Substantia nigra (tissue), 51 donors: ENCODE measurements at places on chromosomes 7 and 10.

- DNase-seq = no peak
Observed at GRCh38 chr7:22791204-22792158, 31.2 kb downstream of the TOMM7 start.

DNA sequence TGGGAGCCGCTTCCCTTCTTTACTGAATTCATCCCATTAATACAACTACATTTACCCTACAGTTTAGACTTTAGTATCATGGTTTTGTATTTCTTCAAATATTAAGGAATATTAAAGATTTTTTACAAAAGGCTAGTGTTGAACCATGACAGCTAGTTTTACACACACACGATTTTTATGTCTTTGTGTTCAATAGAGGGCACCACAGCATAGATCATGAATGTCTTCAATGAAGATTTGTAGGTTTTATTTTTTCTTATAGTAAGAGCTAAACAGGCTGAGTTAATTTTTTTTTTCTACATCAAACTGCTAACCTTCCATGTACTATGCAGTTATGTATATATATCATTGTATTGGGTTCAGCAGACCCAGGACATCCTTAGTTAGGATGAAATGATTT lies 76.9 kb downstream of the SNX10 start:
- DNase-seq = no peak

GRCh38 chr10:132209978-132210530 lies 23.3 kb downstream of the DPYSL4 start:
- no peak for DNase-seq

DNA sequence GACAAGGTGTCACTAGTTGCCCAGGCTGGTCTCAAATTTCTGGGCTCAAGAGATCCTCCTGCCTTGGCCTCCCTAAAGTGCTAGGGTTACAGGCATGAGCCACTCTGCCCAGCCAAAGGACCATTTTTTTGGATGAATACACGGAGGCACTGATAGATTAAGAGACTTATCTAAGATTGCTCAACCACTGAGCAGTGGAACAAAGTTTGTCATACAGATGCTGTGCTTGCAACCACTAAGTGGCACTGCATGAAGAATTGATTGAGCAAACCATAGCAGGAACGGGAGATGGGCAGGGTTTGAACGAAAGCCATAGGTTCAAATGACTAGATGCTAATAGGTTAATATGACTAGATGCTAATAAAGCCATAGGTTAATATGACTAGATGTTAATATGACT lies 61.1 kb downstream of the EBLN1 start:
- DNase-seq = no peak

DNA sequence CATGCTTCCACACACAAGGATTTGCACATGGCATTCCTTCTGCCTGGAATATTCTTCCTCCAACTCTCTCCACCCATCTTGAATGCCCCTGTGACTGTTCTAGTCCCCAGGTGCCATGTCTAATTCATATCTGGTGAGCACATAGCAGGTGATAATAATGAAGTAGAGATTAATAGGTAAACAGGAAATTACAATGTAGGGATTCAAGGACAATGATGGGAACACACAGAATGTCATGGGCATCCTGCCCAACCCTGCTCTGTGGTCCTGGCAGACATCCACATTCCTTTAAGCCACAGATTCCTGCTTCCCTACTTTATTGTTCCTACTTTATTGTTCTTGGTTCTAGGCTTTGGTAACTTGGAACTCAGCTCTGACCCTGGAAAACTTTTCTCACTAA lies 115.8 kb downstream of the THSD7A start:
- no peak for DNase-seq

- no peak for DNase-seq
Observed at GRCh38 chr7:50270531-50271018, 33.9 kb upstream of the IKZF1 start.

DNA sequence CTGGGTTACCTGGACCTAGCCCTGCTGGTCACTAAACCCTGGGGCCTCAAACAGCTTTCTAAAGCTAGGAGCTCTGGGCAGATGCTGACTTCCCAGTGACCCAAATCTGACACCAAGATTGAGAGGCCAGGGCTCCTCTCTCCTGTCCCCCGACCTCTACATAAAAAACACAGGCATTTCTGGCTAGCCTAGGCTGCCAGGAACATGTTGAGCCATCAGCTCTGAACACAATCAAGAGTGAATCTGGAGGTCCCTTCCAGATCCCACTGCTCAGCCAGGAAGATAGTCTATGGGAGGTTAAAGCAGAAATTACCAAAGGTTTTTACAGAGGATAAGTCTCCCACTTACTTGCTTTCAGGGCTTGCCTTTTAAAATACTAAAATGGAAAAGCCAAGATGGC lies 22.1 kb upstream of the PDE1C start:
- DNase-seq = no peak

DNA sequence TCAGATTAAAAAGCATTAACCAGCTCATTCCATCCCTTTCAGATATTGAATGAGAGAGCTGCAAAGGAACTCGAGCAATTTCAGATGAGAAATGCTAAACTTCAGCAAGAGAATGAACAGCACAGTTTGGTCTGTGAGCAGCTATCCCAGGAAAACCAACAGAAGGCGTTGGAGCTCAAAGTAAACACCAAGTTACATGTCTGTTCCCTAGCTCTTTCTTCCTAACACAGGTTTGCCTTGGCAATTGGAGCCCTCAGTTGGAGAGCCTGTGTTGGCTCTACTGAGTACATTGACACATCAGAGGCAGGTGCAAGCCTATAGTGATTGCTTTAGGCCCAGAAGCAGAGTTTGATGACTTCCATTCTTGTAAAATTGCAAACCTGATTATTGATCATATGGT lies 14.7 kb downstream of the CFAP58 start:
- no peak for DNase-seq

DNA sequence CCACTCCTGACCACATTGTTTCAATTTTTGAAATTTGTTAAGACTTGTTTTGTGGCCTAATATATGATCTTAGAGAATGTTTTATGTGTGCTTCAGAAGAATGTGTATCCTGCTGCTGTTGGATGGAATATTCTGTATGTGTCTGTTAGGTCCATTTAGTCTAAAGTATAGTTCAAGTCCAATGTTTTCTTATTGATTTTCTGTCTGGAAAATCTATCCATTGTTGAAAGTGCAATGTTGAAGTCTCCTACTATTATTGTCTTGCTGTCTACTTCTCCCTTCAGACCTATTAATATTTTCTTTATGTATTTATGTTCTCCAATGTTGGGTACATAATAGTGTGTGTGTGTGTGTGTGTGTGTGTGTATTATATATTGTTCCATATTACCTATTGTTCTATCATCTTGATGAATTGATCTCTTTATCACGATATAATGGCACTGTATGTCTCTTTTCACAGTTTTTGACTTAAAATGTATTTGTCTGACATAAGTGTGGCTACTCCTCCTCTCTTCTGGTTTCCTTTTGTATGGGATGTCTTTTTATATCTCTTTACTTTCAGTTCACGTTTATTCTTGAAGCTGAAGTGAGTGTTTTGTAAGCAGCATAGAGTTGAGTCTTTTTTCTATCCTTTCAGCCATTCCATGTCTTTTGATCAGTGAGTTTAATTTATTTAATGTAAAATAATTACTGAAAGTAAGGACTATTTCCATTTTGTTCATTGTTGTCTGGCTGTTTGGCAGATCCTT lies 61.3 kb downstream of the AKR1D1 start:
- DNase-seq = no peak

- no peak for DNase-seq
Observed at GRCh38 chr10:48444266-48444665, 137.8 kb downstream of the MAPK8 start.

- peak; percentile 45 for DNase-seq
Observed at GRCh38 chr10:5976512-5977470, 552 bp downstream of the IL15RA start.

DNA sequence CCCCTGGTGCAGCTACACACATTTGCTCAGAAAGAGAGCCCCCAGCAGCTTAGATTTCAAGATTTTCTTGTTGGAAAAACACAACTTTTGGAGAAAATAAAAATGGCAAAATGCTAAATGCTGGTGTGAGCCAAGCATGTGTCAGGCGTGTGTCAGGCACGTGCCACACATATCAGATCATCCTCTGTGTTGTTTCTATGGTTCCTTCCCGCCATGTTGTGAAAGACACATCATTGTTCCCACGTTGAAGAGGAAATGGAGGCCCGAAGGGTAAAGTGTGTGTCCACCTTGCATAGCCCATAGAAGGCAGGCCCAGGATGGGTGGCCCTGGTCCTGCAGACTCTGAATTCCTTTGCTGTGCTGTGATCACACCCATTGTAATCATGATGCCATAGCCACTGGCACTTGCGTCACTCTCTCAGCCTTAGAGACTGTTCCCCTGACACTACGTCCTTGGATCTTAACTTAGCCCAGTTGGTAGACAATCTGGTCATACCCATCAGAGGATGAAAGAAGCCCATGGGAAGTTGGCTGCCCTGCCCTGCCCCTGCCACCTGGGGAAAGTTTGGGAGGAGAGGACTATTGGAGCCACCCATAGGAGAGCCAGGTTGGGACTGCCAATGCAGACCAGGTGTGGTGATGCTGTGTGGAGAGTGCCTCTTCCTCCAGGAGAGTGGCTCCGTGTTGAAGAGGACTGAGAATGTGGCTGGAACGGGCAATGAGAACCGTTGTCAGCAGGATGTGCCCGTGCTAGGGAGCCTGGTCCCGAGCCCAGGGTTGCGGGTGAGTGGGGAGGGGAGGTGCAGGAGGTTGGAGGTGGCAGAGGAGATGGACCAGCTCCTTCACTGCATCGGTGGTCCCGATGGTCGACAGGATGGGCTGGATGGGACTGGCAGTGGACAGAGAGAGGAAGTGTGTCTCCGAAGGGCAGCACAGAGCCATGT lies 65.6 kb upstream of the IGFBP3 start:
- DNase-seq = no peak

- DNase-seq = no peak
Observed at GRCh38 chr10:78310481-78311080, 276.9 kb downstream of the RPS24 start.
